Activated CD8-positive, alpha-beta memory T cell treated with anti-CD3 and anti-CD28 coated beads for 48 hours (primary cell): ENCODE measurements at places on chromosomes 2 and 18.

DNA sequence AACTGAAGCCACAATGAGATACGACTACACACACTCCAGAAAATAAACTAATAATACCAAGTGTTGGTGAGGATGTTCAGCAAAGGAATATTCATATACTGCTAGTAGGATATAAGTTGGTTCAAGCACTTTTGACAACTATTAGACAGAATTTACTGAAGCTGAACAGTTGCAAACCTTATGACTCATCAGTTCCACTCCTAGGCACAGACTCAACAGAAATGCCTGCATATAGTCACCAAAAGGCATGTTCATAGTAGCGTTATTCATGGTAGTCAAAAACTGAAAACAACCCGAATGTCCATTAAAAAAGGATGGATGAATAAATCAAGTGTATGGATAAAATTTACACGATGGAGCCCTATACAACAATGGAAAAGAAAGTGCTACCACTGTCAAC lies 232.0 kb downstream of the ANAPC1 start:
- no peak for DNase-seq

DNA sequence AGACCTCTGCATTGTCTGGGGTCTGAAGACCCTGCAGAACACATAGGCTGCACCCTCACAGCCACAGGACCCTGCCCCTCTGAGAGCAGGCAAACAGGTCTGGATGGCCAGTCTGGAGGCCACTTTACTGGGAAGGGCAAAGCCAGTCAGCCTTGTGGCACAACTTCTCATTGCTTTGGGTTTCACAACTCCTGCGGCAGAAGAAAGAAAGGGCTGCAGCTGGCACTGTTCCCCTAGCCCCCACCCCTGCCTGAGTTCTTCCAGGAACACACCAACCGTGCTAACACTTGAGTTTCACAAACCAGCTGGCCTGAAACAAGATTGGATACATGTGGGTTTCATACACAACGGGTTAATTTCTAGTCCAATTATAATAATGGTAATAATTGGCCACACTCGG lies 276.5 kb upstream of the MGAT5 start:
- no peak for DNase-seq

- no peak for DNase-seq
These were observed 149.4 kb upstream of the SLC1A4 start for GRCh38 chr2:64839844-64840243.

GRCh38 chr2:2827046-2827636 lies 496.1 kb upstream of the MYT1L start:
- DNase-seq = no peak

DNA sequence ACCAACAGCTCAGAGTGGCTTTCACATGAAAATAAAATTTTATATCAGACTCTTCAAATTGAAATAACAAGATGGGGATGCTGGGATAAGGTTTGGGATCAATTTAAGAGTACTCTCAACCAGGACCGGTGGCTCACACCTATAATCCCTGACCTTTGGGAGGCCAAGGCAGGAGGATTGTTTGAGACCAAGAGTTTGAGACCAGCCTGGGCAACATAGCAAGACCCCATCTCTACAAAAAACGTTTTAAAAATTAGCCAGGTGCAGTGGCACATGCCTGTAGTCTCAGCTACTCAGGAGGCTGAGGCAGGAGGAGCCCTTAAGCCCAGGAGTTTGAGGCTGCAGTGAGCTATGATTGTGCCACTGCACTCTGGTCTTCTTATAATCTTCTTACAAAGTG lies 2.6 kb downstream of the LMAN2L start:
- DNase-seq = no peak

GRCh38 chr18:46335534-46336101 lies 231.4 kb downstream of the HAUS1 start:
- no peak for DNase-seq

DNA sequence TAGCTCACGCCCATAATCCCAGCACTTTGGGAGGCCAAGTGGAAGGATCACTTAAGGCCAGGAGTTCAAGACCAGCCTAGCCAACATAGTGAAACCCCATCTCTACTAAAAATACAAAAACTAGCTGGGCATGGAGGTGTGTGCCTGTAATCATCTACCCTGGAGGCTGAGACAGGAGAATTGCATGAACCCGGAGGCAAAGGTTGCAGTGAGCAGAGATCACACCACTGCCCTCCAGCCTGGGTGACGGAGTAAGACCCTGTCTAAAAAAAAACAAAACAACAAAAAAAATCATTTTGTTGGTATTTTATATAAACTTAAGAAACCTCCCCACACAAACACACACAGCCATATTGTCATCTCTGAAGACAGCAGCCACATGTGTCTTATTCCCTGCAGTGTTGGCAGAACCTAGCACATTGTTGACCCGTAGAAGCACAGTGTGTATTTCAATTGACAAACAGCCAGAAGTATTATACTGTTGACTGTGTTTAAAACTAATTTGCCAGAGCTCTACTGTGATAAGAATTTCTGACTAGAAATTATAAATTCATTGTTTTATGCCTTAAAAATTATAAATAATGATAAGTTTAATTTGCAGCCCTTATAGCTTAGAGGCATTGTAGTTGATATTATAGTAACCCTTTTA lies 68.1 kb downstream of the DNAJC10 start:
- no peak for DNase-seq

DNA sequence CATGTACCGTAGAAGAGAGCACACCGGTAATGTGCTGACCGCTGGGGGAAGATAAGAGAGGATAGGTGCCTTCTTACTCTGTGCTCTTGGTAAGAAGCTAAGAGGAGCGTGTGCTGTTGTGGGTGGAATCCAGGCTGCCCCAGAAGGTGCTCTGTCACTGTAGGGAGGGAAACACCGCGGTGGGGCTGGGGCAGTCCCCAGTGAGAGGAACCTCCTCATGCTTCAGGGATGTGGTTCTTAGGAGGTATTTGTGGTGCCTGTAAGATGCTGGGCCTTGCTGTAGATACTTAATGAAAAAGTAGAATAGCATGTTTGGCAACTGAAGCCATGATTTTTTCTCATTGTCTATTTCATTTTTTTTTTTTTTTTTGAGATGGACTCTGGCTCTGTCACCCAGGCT lies 1.1 kb downstream of the COLEC11 start:
- DNase-seq = peak; percentile 40
